ENCODE measurements at places on chromosomes 4 and X. TPM values are rescaled to one million over a fixed set of nuclear protein-coding genes. Genes with fewer than 3 reads are reported as not detected.

The CHRDL1 gene
- total RNA-seq: 9.6 TPM

The SOX3 gene
- not detected for total RNA-seq

The STS gene
- total RNA-seq: 16.7 TPM

The LRIT3 gene
- 0.28 TPM for total RNA-seq

The XG gene
- total RNA-seq: 0.71 TPM

The USP51 gene
- 4.4 TPM for total RNA-seq

The BEND2 gene
- 0.14 TPM for total RNA-seq

The PCDH10 gene
- total RNA-seq: 1.2 TPM

The JCHAIN gene
- 131 TPM for total RNA-seq

The ART3 gene
- total RNA-seq: 0.71 TPM

The CCKAR gene
- total RNA-seq: not detected

The CLGN gene
- 2.9 TPM for total RNA-seq

The HTN1 gene
- total RNA-seq: not detected

The CACNA1F gene
- total RNA-seq: 0.55 TPM

The AKAP4 gene
- not detected for total RNA-seq

The ZFP42 gene
- total RNA-seq: 0.91 TPM

The ZAR1 gene
- not detected for total RNA-seq

The NUDT10 gene
- total RNA-seq: not detected

The CPE gene
- total RNA-seq: 17.1 TPM

The PABPC1L2B gene
- total RNA-seq: not detected

The PRRG1 gene
- 4.7 TPM for total RNA-seq

The SPATA4 gene
- total RNA-seq: 3.0 TPM

The SHROOM2 gene
- total RNA-seq: 15.5 TPM

Measured in lung (tissue), 17 donors.